ENCODE measurements at places on chromosomes 7 and 10.

GRCh38 chr7:98396768-98397167, 4.1 kb downstream of the BAIAP2L1 start:
- H3K27me3 ChIP-seq = peaks cover 42% of the 10 kb centered on the region
- H3K27ac ChIP-seq = no peak overlapping the region
- peaks cover 11% of the 10 kb centered on the region for H3K4me1 ChIP-seq
- peaks cover 1% of the 10 kb centered on the region for H3K36me3 ChIP-seq
- no peak for DNase-seq
- H3K4me3 ChIP-seq = no peak overlapping the region

GRCh38 chr10:119344381-119344780, 137.0 kb downstream of the GRK5 start:
- no peak overlapping the region for H3K4me3 ChIP-seq
- no peak overlapping the region for H3K27ac ChIP-seq
- H3K36me3 ChIP-seq = peaks cover 3% of the 10 kb centered on the region
- no peak for DNase-seq

DNA sequence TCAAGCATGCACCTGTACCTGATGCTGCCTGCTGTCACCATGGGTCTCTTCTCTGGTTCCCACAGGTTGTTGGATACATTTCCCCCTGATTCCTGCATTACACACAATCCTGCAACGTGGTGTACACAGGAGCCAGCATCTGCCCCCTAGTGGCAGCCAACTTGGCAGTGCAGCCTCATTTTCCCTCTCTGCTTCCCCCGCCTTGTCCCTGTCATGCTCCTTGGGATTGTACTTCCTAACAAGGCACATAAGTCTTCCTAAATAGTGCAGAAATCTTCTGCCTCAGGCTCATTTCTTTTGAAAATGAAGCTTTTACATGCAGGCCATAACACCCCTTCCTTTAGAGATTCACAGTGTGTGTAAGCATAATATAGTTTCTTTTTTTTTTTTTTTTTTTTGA, 387.5 kb downstream of the CCSER2 start:
- H3K36me3 ChIP-seq = no peaks in the 10 kb centered on the region
- H3K27me3 ChIP-seq = peaks cover 25% of the 10 kb centered on the region
- H3K4me3 ChIP-seq = no peak overlapping the region
- no peak overlapping the region for H3K27ac ChIP-seq
- no peaks in the 10 kb centered on the region for H3K4me1 ChIP-seq

GRCh38 chr7:66877577-66878300, 43.3 kb upstream of the TMEM248 start:
- H3K27ac ChIP-seq = no peak overlapping the region
- H3K36me3 ChIP-seq = peaks cover 7% of the 10 kb centered on the region
- no peak overlapping the region for H3K4me3 ChIP-seq
- no peaks in the 10 kb centered on the region for H3K27me3 ChIP-seq
- DNase-seq = no peak
- no peaks in the 10 kb centered on the region for H3K4me1 ChIP-seq

DNA sequence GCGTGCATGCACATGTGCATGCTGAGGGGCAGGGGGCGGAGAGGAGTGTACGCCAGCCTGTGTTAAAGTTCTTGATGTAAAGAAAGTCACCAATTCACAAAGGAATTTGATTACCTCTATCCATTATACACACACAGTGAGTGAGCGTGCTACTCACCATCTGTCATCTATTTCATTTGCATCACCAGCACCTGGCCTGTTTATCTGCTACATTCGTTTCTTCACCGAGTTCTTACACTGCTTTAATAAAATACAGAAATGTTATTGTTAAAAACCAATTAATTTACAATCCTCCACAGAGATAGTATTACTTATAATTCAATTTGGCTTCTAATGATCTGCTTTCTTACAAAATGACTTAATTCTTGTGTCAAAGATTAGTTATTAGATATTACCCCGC, 32.6 kb downstream of the NEUROD6 start:
- H3K27ac ChIP-seq = no peak overlapping the region
- H3K27me3 ChIP-seq = no peaks in the 10 kb centered on the region
- H3K36me3 ChIP-seq = no peaks in the 10 kb centered on the region
- H3K4me1 ChIP-seq = no peaks in the 10 kb centered on the region

DNA sequence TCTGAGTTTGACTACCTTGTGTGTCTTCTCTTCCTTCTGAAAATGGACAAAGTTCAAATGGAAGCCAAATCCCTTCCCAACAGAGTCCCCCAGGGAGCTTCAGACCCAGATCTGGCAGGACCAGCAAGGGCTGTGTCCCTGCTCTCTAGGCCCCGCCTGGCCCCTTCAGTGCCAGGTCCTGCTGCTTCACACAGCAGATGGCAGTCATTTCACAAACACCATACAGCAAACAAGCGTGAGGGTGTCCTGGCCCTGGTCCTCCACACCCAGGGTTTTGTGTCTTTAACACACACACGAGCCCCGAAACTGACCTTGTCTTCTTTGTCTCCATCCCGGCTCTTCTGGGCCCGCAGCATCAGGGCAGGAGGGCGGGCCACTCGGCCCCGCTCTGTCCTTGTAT, 145.0 kb downstream of the TCERG1L start:
- no peak overlapping the region for H3K27ac ChIP-seq
- no peaks in the 10 kb centered on the region for H3K27me3 ChIP-seq
- no peak for DNase-seq
- H3K36me3 ChIP-seq = no peaks in the 10 kb centered on the region
- no peak overlapping the region for H3K4me3 ChIP-seq
- no peaks in the 10 kb centered on the region for H3K4me1 ChIP-seq

DNA sequence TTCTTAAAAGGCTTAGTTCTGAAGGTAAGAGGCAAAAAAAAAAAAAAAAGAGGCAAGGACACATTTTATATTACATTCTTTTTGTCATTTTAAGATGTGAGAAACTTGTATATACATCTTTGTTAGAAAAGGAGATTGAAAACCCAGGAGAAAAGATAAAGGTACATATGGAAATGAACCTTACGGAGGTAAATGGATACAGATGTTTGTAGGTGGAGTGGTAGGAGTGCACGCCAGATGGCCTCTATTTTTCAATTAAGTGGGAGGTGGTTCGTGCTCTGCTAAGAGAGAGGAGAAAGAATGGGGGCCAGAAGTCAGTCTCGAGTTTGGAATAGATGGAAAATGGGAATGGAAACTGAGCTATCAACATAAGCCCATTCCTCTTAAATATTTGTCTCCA, 622.5 kb upstream of the GHITM start:
- no peaks in the 10 kb centered on the region for H3K27me3 ChIP-seq
- H3K4me1 ChIP-seq = no peaks in the 10 kb centered on the region
- no peak overlapping the region for H3K4me3 ChIP-seq
- H3K27ac ChIP-seq = no peak overlapping the region
- no peak for DNase-seq
- no peaks in the 10 kb centered on the region for H3K36me3 ChIP-seq

DNA sequence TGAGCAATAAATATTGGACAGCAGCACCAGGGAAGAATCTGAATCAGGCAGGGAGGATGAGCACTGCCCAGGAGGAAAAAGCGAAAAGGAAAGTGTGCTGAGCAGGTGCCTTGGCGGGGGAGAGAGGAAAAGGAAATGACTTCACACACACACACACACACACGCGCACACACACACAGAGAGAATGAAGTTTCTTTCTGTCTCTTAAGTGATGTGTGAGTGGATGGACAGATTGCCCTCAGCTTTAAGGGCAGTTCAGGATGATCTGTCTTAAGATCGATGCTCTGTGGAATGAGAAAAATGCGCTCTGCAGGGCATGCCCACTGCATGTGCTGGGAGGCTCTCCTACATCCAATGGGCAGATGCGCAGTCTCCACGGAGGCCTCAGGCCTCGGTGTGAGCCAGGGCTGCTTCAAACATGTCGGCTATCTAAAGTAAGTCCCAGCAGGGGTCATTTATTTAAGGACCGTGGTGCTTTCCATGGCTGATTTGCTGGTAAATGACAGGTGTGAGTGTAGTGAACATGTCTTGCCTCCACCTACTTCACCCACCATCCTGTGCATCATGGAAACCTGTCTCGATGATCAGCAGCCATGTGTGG, 2.5 kb upstream of the ACBD5 start:
- H3K27ac ChIP-seq = peak overlapping the region; percentile 95
- DNase-seq = peak; percentile 69
- peak overlapping the region; percentile 77 for H3K4me3 ChIP-seq
- H3K27me3 ChIP-seq = no peaks in the 10 kb centered on the region

- H3K27ac ChIP-seq = no peak overlapping the region
- DNase-seq = no peak
- peaks cover 37% of the 10 kb centered on the region for H3K4me1 ChIP-seq
- no peak overlapping the region for H3K4me3 ChIP-seq
- H3K27me3 ChIP-seq = no peaks in the 10 kb centered on the region
- H3K36me3 ChIP-seq = peaks cover 6% of the 10 kb centered on the region
Observed at GRCh38 chr10:124935946-124936345, 6.0 kb upstream of the ZRANB1 start.

DNA sequence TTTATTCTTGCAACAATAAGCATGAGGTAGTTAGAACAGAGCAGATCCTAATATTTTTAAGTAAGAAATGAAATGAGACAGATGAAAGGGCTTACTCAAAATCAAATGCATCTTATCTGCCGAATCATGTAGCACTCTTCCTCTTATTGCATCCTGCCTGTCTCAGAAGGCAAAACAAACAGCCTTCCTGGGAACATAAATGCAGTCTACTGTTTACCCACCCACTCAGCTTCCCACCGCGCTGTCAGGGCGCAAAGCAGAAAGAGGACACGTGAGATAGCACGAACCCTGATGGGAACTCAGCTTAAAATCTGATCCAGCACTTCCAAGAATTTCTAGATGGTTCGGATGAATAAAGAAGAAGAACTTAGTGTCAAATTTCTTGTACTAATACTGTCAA, 114.4 kb upstream of the CDK1 start:
- H3K27me3 ChIP-seq = no peaks in the 10 kb centered on the region
- H3K4me3 ChIP-seq = no peak overlapping the region
- H3K4me1 ChIP-seq = peaks cover 27% of the 10 kb centered on the region
- no peak overlapping the region for H3K27ac ChIP-seq
- no peak for DNase-seq

- H3K27me3 ChIP-seq = no peaks in the 10 kb centered on the region
- H3K27ac ChIP-seq = peak overlapping the region; percentile 29
Observed at GRCh38 chr10:79069325-79070080, 737 bp downstream of the ZMIZ1 start.

- H3K27me3 ChIP-seq = peaks cover 7% of the 10 kb centered on the region
- H3K27ac ChIP-seq = no peak overlapping the region
Observed at GRCh38 chr7:98372993-98373392, 27.9 kb downstream of the BAIAP2L1 start.

GRCh38 chr10:86415583-86415982, 49.0 kb upstream of the GRID1 start:
- no peak overlapping the region for H3K4me3 ChIP-seq
- no peak overlapping the region for H3K27ac ChIP-seq
- peaks cover 25% of the 10 kb centered on the region for H3K4me1 ChIP-seq
- peaks cover 5% of the 10 kb centered on the region for H3K36me3 ChIP-seq
- DNase-seq = no peak

DNA sequence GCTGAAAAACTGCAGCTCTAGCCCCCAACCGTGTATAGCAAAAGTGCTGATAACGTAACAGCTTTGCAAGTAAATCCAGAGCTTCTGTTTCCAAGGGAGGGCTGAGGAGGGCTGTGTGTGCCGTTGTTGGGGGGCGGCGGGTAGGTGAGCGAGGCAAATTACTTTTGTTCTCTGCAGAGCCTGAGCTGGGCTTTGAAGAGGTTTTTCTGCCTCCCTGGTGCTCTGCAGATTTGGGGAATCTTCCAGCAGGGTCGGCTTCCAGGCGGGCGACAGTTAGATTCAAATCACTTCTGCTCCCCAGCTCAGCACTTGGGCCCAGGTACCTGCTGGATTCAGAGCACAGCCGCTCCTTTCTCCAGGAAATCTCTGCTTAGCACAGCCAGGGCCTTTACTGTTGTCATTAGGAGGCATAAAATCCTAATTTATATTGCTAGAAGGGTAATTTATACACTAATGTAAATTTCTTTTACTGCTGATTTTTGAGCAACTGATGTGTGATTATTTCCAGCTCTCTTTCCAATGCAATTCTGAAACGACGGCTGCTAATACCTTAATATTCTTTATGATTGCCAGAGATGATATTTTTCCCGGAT, 442.4 kb downstream of the TYW1 start:
- no peak overlapping the region for H3K27ac ChIP-seq
- H3K4me3 ChIP-seq = no peak overlapping the region
- no peaks in the 10 kb centered on the region for H3K27me3 ChIP-seq
- H3K36me3 ChIP-seq = peaks cover 6% of the 10 kb centered on the region

- no peak for DNase-seq
- H3K27ac ChIP-seq = no peak overlapping the region
- H3K4me3 ChIP-seq = no peak overlapping the region
- no peaks in the 10 kb centered on the region for H3K27me3 ChIP-seq
Observed at GRCh38 chr10:64010711-64011110, 489.5 kb downstream of the REEP3 start.

DNA sequence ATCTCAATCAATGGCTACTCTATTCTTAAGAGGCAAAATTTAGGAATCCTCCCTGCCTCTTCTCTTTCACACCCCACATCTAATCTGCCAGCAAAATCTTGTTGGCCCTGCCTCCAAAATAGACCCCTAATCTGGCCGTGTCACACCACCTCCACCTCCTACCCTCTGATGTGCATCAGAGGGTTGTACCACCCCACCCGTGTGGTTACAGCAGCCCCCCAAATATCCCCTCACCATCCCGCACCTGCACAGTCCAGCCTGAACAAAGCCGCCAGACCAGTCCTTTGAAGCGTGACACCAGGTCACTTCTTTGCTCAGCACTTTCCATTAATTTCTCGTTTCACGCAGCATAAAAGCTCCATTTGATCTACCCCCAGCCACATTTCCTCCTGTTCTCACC, 776 bp upstream of the XPNPEP1 start:
- H3K4me3 ChIP-seq = peak overlapping the region; percentile 76
- H3K27me3 ChIP-seq = no peaks in the 10 kb centered on the region
- H3K36me3 ChIP-seq = peaks cover 3% of the 10 kb centered on the region
- H3K27ac ChIP-seq = peak overlapping the region; percentile 62
- H3K4me1 ChIP-seq = peaks cover 53% of the 10 kb centered on the region
- DNase-seq = no peak

DNA sequence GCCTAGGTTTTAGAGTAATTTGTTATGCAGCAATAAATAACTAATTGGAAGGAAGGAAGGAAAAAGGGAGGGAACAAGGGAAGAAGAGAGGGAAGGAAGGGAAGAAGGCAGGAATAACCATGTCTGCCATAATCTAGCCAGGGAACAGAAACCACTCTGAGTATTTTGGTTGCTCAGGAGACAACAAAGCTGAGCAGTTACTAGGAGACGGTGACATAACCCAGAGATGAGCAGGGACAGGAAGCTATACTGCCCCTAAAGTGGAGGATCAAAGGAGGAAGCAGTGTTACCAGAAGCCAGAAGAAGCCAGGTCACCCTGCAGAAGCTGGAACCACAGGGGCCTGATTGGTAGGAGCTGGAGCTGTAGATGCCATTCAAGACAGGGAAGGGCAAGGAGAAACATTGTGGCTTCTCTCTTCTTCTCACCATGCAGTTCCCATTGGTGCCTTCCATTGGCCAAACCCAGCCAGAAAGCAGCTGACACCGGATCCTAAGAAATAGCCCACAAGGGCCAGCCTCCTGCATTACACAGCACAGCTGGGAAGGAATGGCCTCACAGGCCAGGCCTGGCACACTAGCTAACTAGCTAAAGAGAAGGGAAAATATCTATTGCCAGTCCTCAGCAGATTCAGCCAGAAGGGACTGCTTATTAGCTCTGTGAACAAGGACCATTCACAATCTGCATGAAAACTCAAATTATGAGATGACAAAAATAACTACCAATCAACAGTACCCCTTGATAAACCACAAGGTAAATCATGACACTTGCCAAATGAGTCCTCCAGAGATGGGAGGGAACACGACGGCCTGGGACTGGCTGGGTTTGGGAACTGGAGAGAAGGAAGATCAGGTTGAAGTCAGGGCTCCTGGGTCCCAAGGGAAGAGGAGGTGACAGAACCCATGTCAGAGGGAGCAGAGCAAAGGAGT, 184.5 kb upstream of the NFE2L3 start:
- no peak for DNase-seq
- H3K4me1 ChIP-seq = peaks cover 19% of the 10 kb centered on the region
- no peak overlapping the region for H3K27ac ChIP-seq
- peaks cover 50% of the 10 kb centered on the region for H3K27me3 ChIP-seq
- peaks cover 2% of the 10 kb centered on the region for H3K36me3 ChIP-seq
- H3K4me3 ChIP-seq = peak overlapping the region; percentile 52

All from central memory CD8-positive, alpha-beta T cell (primary cell).